ENCODE measurements at places on chromosomes 12 and 14. TPM values are rescaled to one million over a fixed set of nuclear protein-coding genes. Genes with fewer than 3 reads are reported as not detected.

The RASAL1 gene
- total RNA-seq, result 0.92 TPM

GRCh38 chr12:24363177-24363754, 413.8 kb upstream of the SOX5 start:
- DNase-seq, result no peak

DNA sequence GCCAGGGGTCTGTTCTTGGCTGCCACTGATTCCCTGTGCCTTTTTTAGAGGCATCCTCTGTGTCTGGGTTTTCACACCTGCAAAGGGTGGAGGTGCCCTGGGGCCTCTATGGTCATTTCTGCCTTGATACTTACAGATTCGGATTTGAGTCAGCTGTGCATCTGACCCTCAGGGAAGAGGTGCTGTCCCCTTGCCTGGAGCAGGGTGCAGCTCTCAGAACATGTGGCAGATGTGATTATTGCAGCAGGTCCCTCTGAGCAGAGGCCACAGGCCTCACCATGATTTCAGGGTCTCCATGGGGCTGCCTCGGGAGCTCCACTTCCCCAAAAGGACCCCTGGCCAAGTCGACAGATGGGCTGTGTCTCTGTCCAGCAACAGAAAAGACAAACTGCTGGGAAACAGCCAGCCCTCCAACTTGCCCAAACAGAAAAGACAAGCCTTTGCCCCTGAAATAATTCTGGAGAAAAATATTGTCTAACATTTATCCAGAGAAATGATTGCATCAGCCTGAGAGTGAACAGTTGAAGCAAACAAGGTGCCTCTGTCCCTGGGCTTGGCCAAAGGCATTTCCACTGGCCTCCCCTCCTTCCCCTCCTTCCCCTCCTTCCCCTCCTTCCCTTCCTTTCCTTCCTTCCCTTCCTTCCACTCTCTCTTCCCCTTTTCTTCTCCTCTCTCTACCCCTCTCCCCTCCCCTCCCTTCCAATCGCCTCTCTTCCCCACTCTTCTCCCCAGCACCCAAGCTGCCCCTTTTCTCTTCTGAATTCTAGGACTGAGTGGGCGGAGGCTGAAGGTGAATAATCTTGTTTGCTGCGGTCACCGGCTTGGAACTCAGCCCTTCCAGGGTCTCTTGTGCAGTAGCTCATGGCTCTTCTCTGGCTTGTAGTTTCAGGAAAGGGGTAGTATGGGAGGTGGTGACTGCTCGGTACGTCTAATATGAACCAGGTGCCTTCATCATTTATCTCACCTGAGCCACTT, 676 bp downstream of the SERPINA3 start:
- DNase-seq, result no peak

The AKAP5 gene
- 1.5 TPM for total RNA-seq

DNA sequence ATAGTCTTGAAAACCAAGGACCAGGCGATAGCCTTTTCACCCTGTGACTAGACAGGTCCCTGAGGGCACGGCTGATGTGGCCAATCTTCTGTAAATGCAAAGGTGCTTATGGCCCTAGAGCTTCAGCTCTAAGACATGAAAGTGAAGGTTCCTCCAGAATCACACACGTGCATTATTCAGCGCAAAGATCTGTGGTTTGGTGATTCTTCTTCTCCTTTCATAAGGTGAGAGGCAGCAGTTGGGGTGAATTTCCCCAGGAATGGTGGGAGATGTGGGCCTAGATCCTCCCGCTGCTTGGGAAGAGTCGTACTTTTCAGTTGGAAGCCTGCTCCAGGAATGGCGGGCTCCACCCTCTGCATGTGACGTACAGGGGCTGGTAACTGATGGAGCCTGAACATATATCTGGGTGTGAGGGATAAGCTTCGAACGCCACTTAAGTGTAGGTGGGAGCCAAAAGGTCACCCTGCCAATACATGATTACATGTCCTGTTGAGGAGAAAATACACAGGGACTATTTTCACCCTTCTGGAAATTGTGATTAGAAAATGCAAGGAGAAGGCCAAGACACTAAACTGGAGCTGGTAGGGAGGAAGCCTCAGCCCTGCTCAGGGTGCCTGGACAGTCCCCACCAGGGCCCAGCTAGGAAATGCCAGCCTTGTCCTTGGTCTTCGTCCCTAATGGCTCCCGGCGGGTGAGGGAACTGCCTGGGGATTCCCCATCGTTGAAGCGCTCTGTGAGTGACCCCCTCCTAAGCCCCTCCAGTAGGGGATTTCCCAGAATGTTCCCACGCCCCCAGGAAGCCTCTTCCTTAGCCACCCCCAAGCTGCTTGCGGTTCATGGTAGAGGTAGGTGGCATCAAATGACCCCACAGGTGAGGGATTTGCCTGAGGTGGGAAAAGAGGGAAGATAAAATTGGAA, 17.6 kb downstream of the BATF start:
- DNase-seq, result no peak

GRCh38 chr12:24109381-24110039, 160.0 kb upstream of the SOX5 start:
- DNase-seq, result no peak

The SINHCAF gene
- 73.3 TPM for total RNA-seq

GRCh38 chr14:71246539-71246938, 339.3 kb downstream of the PCNX1 start:
- DNase-seq, result no peak

GRCh38 chr12:22229652-22230279, 104.7 kb downstream of the ST8SIA1 start:
- no peak for DNase-seq

The STYK1 gene
- 12.3 TPM for total RNA-seq

DNA sequence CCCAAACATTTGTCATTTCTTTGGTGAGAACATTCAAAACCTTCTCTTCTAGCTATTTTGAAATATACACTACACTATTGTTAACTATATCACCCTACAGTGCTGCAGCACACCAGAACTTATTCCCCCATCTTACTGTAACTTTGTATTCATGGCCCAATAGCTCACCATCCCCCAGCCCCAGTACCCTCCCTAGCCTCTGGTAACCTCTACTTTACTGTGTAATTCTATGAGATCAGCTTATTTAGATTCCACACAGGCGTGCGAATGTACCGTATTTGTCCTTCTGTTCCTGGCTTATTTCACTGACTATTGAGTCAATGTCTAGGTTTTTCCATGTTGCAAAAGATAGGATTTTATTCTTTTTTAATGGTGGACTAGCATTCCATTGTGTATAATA, 469.0 kb downstream of the TMEM132D start:
- DNase-seq, result no peak

The PGF gene
- total RNA-seq, result 4.6 TPM

GRCh38 chr12:122148657-122149056, 25.4 kb downstream of the IL31 start:
- DNase-seq, result peak; percentile 34

DNA sequence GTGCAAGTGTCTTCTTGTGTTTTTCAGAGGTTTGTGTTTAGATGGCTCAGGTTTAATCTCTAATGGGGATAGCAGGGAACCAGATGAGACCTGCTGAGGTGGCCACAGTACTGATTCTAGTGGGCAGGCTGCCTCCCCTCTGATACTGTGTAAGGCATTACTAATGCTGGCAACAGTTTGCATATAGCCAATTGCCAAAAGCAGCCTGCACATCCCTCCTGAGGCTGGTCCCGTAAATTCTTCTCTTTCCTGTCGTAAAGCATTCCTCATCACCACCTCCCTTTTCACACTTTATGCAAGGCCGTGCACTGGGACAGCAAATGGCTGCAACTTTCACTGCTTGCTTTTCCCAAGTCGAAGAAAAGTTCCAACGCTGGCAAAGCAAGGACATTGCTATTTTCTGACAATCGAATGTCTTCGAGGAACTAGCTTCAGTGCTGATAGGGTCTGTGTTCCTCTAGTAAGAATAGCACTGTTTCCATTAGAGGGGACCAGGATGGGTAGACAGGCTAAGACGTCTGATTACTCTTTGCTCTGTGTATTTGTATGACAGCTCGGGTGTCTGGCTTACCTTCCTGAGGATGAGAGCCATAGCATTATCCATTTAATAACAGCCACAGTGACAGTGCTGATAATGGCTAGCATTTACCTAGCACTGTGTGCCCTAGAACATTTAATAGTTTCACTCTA, 178.2 kb upstream of the HIF1A start:
- DNase-seq, result no peak

- DNase-seq, result peak; percentile 90
Observed at GRCh38 chr12:122064025-122064777, 14.4 kb upstream of the MLXIP start.

DNA sequence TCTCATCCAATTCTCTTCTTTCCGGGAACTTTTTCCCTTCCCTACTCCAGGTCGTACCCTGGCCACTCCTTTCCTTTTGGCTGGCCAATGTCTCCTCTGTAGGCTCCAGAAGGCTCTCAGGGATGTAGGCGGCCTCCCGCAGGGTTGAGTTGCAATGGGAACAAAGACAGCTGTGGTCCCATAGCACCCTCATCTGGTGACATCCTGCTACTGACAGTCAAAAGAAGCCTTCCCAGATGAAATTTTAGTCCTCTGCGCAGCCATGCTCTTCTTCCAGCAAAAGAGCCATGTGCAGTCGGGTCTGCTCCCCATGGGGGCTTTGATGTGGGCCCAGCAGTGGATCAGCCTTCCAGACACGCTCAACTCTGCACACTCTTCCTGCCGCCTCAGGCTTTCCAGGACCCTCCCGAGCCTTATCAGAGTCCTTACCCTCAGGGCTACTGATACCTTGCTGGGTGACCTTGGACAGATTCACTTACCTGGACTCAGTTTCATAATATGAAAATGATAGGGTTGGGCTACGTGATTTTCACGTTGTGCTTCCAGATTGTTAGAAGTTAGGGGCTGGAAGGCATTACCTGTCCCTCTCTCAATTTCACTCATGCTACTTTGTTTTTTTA, 5.5 kb upstream of the CELA1 start:
- DNase-seq, result peak; percentile 13

DNA sequence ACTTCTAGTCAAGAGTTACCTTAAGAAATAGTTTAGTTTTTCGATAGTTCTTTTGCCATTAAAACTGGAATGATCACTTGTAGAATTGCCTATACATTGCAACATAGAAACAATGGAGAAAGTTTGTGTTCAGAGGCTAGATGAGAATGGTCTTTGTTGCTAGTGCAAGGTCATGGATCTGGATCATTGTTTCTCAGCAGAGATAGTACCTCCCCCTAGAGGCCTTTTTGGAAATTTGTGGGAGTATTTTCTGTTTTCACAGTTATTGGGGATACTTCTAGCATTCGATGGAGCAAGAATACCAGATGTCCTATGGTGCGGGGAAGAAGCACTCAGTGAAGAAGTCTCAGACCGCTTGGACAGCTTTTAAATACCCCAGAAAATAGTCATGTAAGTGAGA, 138.8 kb upstream of the HMGA2 start:
- DNase-seq, result no peak

The MDGA2 gene
- 0.20 TPM for total RNA-seq

DNA sequence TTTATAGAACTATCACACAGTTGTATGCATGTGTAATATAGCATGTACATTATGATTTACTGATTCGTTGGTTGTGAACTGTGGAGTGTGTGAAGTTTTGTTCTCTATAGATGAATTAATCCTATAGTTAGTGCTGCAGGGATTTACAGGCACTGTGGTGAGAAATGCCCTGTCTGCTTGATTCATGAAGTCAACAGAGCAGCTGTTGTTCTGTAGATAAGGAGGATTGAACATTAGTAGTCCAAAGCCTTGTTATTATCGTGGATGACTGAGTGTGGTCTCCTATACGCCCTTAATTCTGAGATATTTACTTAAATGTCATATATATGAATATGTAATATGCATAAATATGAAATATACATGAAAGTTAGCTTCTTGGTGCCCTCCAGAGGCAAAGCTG, 98.3 kb downstream of the DNAH10 start:
- DNase-seq, result no peak

DNA sequence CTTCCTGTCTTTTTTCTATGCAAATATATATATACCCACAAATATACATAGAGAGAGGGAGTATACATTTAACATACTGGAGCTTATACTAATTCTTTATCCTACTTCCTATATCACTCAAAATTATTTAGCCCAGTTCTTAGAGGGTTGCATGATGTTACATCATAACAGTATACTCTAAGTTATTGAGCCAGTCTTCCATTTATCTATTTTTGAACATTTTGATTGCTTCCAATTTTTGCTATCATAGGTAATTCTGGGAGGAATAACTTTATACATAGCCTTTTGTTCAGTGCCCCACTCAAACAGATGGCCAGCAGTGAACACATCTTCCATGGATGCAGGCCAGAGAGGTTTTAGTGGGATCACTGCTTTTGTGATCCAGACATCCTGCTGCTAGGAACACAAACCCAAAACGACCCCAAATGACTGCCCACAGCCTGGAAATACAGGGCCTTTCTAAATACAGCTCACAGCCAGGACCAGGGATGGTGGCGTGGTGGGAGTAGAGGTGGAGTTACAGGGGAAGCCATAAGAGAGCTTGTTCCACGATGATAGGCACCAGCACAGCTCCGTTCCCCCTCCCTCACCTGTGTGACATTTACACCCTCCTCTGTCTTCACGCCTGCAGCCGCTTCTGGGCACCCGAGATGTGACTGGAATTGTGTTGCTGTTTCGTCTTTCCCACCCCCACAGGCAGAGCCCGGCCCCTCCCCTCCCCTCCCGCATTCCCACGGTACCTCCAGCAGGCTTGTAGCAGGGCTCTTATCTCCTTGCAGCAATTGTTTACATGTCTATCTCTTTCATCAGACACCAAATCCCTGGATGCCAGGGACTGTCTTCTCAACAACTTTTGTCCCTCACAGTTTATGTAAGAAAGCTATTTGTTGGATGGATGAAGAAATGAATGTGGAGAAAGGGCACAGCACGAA, 30.7 kb upstream of the HDAC7 start:
- DNase-seq, result no peak

The TAS2R43 gene
- 0.35 TPM for total RNA-seq

DNA sequence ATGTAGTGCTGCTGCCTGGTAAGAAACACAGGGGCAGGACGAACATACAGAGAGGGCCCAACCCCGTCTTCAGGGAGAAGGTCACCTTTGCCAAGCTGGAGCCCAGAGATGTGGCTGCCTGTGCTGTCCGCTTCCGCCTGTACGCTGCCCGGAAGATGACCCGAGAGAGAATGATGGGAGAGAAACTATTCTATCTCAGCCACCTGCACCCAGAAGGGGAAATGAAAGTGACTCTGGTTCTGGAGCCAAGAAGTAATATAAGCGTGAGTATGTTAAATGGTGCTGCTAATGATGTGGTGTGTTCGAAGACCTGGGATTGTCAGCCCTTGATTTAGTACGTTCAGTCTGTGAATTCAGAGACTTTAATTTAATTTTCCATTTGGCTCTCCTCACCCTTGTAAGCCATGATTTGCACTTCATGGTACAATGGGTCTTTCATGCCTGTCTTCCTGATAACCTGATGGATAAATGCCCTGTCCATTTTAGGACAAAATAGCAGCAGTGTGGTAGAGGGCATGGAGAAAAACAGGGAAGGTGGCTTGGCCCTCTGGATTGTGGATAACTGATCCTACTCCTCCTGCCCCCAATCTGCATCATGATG, 318.9 kb downstream of the SNAPC1 start:
- DNase-seq, result no peak

- DNase-seq, result no peak
Observed at GRCh38 chr14:81331229-81332021, 68.7 kb downstream of the STON2 start.

The HOXC13 gene
- not detected for total RNA-seq

The IGF1 gene
- 12.0 TPM for total RNA-seq

The INHBE gene
- total RNA-seq, result 0.58 TPM

GRCh38 chr12:65389436-65389835, 111.0 kb downstream of the MSRB3 start:
- DNase-seq, result no peak

The C14orf180 gene
- total RNA-seq, result 0.26 TPM

- DNase-seq, result peak; percentile 67
Observed at GRCh38 chr14:32252030-32252670, 49.1 kb upstream of the RNU6-8 start.

- no peak for DNase-seq
Observed at GRCh38 chr14:34596891-34597290, 33.1 kb downstream of the SNX6 start.

Measured in mucosa of gallbladder (tissue), 1 donor.